ENCODE measurements at places on chromosomes 1 and 21. TPM values are rescaled to one million over a fixed set of nuclear protein-coding genes. Genes with fewer than 3 reads are reported as not detected.

GRCh38 chr21:41765973-41766882 is 624 bp downstream of the RIPK4 start:
- H3K4me1 ChIP-seq = peaks cover 5% of the 10 kb centered on the region
- H3K27me3 ChIP-seq = peaks cover 54% of the 10 kb centered on the region
- H3K4me3 ChIP-seq = no peak overlapping the region
- DNase-seq = no peak
- H3K36me3 ChIP-seq = no peaks in the 10 kb centered on the region

DNA sequence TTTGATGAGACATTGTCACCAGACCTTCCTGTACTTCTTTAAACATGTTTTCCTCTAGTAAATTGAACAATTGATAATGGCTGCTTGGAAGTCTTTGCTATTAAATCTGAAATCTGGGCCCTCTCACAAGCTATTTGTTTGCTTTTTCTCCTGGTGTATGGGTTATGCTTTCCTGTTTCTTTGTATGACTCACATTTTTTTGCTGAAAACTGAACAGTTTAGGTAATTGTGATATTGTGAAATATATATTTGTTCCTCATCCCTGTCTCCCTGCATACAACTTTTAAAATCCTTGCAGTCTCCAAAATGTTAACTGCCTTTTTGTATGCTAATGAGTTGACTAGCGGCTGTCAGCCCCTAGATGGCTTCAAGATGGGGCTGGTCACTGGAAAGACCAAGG is 61.6 kb downstream of the MAP3K21 start:
- no peaks in the 10 kb centered on the region for H3K4me1 ChIP-seq
- H3K27ac ChIP-seq = no peak overlapping the region
- H3K36me3 ChIP-seq = no peaks in the 10 kb centered on the region
- DNase-seq = no peak

- no peaks in the 10 kb centered on the region for H3K27me3 ChIP-seq
- no peak for DNase-seq
- no peaks in the 10 kb centered on the region for H3K4me1 ChIP-seq
- H3K4me3 ChIP-seq = no peak overlapping the region
- H3K36me3 ChIP-seq = no peaks in the 10 kb centered on the region
- H3K27ac ChIP-seq = no peak overlapping the region
These were observed 58.9 kb downstream of the ST3GAL3 start for GRCh38 chr1:43766086-43766784.

The CHIA gene
- total RNA-seq = not detected

GRCh38 chr1:7613106-7613850 is 157.8 kb upstream of the VAMP3 start:
- no peak overlapping the region for H3K4me3 ChIP-seq
- no peak overlapping the region for H3K27ac ChIP-seq
- no peak for DNase-seq
- no peaks in the 10 kb centered on the region for H3K36me3 ChIP-seq
- no peaks in the 10 kb centered on the region for H3K27me3 ChIP-seq
- H3K4me1 ChIP-seq = no peaks in the 10 kb centered on the region

- H3K4me3 ChIP-seq = no peak overlapping the region
- no peaks in the 10 kb centered on the region for H3K27me3 ChIP-seq
- no peaks in the 10 kb centered on the region for H3K4me1 ChIP-seq
- DNase-seq = no peak
- no peak overlapping the region for H3K27ac ChIP-seq
These were observed 102.1 kb downstream of the WDR4 start for GRCh38 chr21:42777064-42777756.

The ARTN gene
- 1.3 TPM for total RNA-seq

The FMOD gene
- 41.8 TPM for total RNA-seq

DNA sequence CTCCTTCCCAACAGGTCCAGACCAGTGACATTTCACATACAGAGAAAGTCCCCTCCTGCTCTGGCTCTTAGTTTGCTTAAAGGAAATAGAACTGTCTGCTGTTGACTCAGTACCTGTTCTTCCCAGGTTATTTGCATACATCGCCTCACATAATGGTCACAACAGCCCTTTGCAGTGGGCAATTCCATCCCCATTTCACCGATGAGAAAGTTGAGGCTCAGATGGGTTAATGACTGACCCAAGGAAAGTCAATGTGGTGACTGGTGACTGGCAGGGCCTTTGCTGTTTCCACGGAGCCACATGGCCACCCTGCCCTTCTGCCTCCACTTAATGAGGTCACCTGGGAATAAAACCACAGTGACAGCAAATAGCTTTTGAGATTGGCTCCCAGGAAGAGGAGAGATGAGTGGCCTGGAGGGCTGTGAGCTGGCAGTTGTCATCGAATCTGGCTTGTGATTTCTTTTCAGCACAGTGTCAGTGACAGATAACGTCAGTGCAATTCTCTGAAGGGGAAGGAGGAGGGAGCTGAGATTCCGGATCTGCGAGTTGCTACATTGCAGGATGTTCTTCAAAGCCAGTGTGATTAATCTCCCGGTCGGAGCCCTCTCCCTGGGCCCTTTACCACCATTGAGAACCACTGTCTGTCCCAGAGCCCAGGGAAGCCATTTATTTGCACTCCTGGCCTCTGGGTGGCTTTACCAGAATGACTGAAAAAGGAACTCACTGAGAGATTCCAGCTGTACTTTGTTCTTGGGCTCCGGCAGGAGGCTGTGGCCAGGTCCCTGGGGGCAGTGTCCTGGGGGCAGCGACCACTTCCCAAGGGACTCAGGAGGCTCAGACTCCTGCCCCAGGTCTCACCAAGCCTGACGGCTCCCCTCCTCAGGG is 117.2 kb downstream of the CNIH3 start:
- H3K27ac ChIP-seq = no peak overlapping the region
- H3K4me3 ChIP-seq = no peak overlapping the region
- no peak for DNase-seq
- no peaks in the 10 kb centered on the region for H3K36me3 ChIP-seq
- no peaks in the 10 kb centered on the region for H3K27me3 ChIP-seq

The TEX50 gene
- total RNA-seq = not detected

The CD53 gene
- total RNA-seq = 1.0 TPM

DNA sequence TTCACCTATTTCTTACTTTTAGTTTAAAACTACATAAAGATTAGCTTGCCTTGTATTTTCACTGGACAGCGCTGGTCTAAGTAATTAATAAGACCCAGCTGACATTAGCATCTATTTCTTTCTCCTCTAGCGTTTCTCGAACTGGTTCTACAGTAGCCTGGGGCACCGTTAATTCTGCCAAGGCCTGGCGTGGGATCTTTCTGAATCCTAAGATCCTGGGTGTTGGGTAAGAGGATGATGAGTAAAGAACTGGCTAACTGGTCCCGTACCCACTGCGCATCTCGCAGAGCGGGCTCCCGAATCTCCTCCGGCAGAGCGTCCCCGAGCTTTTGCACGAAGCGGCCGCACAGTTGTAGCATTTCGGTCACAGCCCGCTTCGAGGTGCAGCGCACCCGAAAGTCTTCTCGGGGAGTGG is 309 bp downstream of the NSL1 start:
- peak overlapping the region; percentile 80 for H3K4me3 ChIP-seq
- H3K4me1 ChIP-seq = no peaks in the 10 kb centered on the region
- peak overlapping the region; percentile 91 for H3K27ac ChIP-seq
- H3K36me3 ChIP-seq = no peaks in the 10 kb centered on the region
- no peak for DNase-seq

- H3K4me3 ChIP-seq = no peak overlapping the region
- DNase-seq = no peak
These were observed 723.0 kb downstream of the PTPRU start for GRCh38 chr1:29959356-29959755.

The DNAI4 gene
- total RNA-seq = 99.5 TPM

The GPX7 gene
- 5.9 TPM for total RNA-seq

DNA sequence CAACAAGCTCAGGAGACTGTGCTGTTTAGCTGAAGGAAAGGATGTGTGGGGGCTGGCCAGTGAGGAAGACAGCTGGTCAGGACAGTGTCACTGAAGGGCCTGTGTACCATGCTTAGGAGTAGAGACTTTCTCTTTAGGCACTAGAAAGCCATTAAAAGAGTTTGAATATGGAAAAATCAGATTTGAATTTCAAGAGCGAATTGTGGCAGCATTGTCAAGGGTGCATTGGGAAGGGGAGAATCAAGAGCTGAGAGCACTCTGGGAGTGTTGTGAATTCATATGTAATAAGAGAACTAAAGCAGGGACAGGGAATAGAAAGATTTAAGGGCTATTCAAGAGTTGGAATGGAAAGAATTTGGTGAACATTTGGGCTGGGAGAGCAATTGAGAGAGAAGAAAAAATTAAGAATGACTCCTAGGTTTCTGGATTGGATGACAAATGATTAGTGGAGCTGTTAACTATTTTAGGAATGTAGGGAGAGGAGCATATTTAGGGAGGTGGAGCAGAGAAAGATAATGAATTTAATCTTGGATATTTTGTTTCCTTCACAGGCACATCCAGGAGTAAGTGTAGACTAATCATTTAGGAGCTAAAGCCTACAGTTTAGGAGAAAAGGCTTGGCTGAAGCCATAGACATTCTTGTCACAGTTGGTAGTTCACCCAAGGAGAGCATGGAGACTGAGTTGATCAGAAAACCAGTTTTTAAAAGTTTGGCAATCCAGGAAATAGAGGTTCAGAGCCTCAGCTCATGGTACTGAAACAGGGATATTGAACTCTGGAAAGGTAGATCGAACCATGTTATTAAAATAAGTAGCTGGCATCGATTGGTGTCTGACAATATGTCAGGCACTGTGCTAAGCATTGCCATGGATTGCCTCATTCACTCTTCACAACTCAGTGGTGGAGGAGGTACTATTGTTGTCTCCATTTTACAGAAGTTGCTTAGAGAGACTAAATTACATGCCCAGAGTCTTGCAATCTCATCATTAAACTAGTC is 23.1 kb upstream of the TOR3A start:
- H3K36me3 ChIP-seq = no peaks in the 10 kb centered on the region
- H3K4me1 ChIP-seq = no peaks in the 10 kb centered on the region
- peak overlapping the region; percentile 49 for H3K27ac ChIP-seq
- no peak overlapping the region for H3K4me3 ChIP-seq

- no peaks in the 10 kb centered on the region for H3K4me1 ChIP-seq
- H3K27ac ChIP-seq = no peak overlapping the region
- no peaks in the 10 kb centered on the region for H3K36me3 ChIP-seq
- no peak for DNase-seq
These were observed 22.5 kb downstream of the KIF26B start for GRCh38 chr1:245177071-245177900.

GRCh38 chr1:111030590-111030989 is 66.9 kb upstream of the LRIF1 start:
- H3K27me3 ChIP-seq = no peaks in the 10 kb centered on the region
- DNase-seq = no peak
- no peaks in the 10 kb centered on the region for H3K4me1 ChIP-seq
- no peaks in the 10 kb centered on the region for H3K36me3 ChIP-seq
- no peak overlapping the region for H3K27ac ChIP-seq

DNA sequence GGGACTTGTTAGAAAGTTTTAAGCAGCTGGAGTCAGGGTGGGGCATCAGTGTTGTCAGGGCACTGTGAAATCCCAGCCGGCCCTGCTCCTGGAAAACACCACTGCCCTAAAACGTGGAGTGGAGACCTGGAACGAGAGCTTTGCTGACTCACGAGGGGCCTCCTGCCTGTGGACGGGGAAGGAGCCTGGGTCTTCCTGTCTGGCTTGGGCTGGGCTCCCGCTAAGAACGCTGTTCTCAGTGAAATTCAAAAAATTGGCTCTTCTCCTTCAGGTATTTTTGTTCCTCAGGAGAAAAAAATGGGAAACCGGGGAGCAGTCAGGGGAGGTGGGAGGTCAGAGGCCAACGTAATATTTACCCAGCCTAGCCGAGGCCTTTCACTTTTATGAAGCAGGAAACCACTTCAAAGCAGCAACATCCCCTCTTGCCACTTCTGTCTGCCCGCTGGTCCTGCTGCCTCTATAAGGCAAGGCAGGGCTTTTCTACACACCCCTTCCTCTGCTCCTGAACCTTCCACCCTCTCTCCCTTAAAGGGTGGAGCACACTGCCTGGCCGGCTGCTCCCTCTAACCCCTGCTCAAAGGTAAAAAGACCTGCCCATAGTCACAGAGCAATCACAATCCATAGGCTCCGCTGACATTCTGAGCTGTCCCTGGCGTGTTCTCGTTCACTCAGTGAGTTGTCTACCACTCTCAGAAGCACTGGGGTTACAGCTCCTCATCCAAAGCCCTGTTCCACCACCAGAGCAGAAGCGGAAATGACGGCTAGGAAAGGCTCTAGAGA is 8.0 kb downstream of the PLXNA2 start:
- peak; percentile 74 for DNase-seq
- H3K27ac ChIP-seq = peak overlapping the region; percentile 77

DNA sequence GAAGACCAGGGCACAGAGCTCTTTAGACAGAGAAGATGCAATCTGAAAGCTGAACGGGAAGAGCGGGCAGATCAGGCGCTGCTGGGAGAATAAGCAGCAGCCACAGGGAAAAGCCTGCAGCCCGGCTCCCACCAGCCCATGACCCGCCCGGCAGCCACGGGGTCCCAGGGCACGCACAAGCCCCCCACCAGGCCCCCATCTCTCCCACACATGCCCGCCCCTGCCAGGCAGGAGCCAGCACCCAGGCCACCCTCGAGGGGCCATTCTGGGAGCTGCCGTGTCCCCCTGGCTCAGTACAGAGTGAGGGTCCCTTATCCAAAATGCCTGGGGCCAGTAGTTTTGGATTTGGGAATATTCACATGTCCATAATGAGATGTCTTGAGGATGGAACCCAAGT is 16.3 kb downstream of the SLC19A1 start:
- no peak for DNase-seq
- H3K4me3 ChIP-seq = no peak overlapping the region
- H3K27me3 ChIP-seq = no peaks in the 10 kb centered on the region
- no peaks in the 10 kb centered on the region for H3K36me3 ChIP-seq

DNA sequence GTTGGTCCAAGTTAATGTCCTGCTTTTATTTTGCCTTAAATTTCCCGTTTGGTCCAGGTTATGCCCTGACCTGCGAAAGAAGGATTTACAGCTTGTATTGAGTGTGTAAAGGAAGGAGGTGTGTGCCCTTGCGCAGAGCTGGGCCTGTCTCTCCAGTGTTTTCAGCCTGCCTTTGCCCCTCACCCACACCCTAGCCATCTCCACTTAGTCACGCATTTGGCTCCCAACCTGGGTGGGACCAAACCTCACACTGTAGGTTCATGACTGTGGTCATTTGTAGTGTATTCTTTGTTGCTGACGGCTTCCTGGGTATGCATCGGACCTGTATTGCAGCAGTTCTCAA is 572 bp upstream of the SRSF10 start:
- H3K27ac ChIP-seq = peak overlapping the region; percentile 97
- no peaks in the 10 kb centered on the region for H3K27me3 ChIP-seq
- H3K4me1 ChIP-seq = peaks cover 13% of the 10 kb centered on the region
- DNase-seq = peak; percentile 44
- no peaks in the 10 kb centered on the region for H3K36me3 ChIP-seq

- no peaks in the 10 kb centered on the region for H3K4me1 ChIP-seq
- no peaks in the 10 kb centered on the region for H3K36me3 ChIP-seq
- no peak overlapping the region for H3K4me3 ChIP-seq
- no peaks in the 10 kb centered on the region for H3K27me3 ChIP-seq
- no peak overlapping the region for H3K27ac ChIP-seq
These were observed 8.2 kb downstream of the NBPF1 start for GRCh38 chr1:16605213-16605525.

The TTC3 gene
- total RNA-seq = 167 TPM

All from uterus (tissue), 4 donors.